ENCODE measurements at places on chromosomes 1 and 21.

GRCh38 chr21:45541221-45542039 is 810 bp downstream of the SLC19A1 start:
- no peak for DNase-seq

DNA sequence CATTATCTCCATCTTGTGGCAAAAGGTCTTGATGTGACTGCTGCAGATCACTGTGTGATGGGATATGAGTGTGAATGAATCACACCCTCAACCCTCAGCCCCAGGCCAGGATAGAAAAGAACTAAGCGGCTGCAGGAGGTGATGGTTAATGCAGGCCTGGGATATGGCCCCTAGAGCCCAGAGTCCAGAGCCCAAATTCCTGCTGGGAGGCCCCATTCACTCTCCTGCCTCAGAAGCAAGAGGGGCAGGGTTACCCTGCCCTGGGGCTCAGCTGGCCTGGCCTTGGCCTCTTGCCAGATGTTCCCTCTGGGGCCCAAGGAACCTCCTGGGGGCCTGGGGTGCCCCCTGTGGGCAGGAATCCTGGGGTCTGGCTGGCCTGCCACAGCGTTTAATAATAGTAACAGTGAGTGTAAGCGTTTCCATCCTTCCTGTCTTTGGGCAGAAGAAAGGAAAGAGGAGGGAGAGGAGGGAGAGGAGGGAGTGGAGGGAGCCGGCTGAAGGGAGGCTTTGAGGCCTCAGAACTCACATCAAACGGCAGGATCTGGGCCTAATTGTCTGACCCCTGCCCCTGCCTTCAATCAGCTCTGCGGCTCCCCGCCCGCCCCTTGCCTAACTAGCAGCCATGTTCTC is 26.2 kb downstream of the DMAP1 start:
- peak; percentile 84 for DNase-seq

DNA sequence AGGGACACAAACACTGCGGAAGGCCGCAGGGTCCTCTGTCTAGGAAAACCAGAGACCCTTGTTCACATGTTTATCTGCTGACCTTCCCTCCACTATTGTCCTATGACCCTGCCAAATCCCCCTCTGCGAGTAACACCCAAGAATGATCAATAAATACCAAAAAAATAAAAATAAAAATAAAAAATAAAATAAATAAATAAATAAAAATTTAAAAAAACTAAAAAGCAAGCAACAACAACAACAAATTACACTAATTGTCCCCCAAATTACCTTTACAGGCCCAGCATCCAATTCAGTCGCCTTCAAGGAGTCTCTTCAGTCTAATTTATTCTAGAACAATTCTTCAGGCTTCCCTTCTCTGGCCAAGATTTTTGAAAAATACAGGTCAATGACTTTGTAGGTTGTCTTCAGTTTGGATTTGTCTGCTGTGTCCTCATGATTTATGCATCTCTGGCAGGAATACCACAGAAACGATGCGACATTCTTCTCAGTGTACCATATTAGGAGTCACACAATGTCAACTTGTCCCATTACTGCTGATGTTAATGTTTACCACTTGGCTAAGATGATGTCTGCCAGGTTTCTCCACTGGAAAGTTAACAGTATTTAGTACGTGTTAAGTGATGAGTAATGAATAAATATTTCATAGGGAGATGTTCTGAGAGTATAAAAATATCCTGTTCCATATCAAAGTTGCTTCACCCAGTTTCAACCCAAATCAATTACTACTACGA is 20.3 kb upstream of the BMP8B start:
- DNase-seq = no peak

DNA sequence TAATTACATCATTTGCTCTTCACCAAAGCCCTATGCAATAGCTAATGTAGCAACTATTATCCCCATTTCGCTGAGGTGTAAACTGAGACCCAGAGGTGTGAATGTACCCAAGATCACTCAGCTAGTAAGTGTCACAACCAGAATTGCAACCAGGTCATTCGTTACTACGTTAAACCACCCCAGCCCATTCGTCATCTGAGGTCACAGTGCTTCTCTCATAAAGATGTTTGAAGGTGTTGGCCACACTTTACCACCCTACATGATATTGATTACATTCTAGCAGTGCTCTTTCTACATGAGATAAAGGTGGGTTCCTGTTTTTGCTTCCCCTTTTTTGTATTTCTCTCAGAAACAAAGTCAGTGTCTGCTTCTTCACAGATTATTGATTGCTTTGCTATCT is 195.3 kb downstream of the ZBTB18 start:
- DNase-seq = no peak

- no peak for DNase-seq
Measured at GRCh38 chr1:227191607-227192006, 126.7 kb downstream of the CDC42BPA start.

DNA sequence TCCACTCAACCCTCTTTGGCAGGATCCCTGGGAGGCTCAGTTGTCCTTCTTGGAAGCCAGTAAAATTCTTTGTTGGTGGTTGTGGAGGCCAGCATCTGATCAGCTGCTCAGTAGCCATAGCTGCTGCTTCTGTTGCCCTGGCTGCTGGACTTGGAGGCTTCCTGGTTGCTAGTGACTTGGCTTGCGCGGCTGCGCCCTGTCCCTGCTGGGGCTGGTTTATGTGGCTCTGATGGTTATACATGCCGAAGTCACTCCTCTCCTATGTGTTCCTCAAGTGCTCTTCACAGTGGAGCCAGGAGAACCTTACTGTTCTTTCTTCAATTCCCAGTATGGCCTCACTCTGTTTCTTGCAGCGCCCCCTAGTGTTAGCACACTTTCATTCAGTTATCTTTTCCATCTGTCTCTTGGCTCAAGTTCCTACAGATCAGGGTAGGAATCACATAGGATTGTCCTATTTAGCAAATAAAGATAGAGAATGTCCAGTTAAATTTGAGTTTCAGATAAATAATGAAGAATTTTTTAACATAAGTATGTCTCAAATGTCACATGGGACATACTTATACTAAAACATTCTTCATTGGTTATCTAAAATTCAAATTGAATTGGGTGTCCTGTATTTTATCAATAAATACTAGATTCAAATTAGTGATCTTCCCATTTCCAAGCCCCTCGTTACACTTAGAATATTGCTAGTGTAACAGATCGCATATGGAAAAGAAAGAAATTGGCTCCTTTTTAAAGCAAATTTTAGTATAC is 176.5 kb downstream of the TGFB2 start:
- DNase-seq = no peak

DNA sequence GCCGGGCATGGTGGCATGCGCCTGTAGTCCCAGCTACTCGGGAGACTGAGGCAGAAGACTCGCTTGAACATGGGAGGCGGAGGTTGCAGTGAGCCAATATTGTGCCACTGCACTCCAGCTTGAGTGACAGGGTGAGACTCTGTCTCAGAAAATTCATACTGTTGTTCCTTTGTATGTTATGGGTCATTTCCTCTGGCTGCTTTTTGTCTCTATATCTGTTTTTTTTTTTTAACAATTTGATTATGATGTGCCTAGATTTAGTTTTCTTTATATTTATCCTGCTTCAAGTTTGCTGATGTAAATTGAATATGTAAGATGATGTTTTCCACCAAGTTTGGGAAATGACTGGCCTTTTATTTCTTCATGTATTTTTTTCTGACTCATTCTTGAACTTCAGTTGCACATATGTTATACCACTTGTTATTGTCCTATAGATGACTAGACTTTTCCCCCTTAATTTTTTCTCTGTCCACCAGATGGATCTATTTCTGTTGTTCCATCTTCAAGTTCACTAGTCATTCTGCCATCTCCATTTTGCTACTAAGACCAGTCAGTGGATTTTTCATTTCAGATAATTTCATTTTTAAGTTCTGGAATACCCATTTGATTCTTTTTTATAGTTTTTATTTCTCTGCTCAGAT is 173.5 kb downstream of the GALNT2 start:
- no peak for DNase-seq

Data from neuronal stem cell (in vitro differentiated cells).